Amygdala (tissue), 56 donors: ENCODE measurements at places on chromosomes 6 and 20.

GRCh38 chr6:87572021-87572420 is 17.8 kb downstream of the RARS2 start:
- DNase-seq = no peak

- peak; percentile 36 for DNase-seq
Observed at GRCh38 chr6:37029249-37029971, 24.0 kb downstream of the FGD2 start.

- no peak for DNase-seq
Observed at GRCh38 chr6:81998432-81998831, 246.0 kb upstream of the TENT5A start.

- no peak for DNase-seq
Observed at GRCh38 chr6:54899442-54899841, 52.9 kb downstream of the FAM83B start.

GRCh38 chr6:28525496-28526039 is at the start of gene GPX5:
Gene GPX5 (plus strand): TSS chr6:28525881. CDS start chr6:28526014, 133 bp downstream.
- no peak for DNase-seq

DNA sequence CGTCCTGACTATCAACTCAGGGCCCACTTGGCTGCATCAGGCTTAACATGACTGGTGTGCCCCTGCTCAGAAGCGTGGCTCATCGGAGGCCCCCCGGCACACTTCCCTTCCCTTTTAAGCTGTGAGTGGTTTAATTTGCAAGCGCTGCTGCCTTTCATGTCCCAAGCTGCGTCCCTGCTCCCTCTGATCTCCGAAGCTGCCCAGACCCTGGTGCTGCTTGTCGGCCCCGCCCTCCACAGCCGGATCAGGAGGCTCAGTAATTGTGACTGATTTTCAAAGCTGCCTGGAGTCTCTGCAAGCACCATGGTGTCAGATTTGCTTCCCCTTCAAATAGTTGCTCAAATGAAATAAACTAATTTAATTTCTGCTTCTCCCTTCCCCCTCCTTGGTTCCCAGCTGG is 71.1 kb downstream of the CDH22 start:
- DNase-seq = no peak

DNA sequence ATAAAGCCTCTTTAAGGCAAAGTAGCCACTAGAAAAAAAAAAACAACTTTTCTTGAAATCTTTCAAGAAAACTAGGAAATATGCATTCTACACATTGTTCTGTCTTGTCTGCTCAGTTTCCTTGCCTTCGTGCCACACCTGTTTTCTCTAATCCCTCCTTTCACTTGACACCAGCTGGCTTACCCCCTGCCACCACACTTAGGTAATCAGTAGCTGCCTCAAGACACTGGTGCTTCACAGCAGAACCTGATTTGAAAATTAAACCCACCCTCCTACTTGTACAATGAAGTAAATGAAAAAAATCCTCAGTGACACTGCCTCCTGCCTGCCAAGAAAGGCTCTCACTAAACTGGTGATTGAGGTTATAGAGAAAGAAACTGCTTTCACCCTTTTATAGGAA is 45.8 kb upstream of the SCML4 start:
- DNase-seq = no peak
